ENCODE measurements at places on chromosomes 2 and 18.

- DNase-seq = no peak
Measured at GRCh38 chr2:188439986-188440385, 148.3 kb downstream of the GULP1 start.

DNA sequence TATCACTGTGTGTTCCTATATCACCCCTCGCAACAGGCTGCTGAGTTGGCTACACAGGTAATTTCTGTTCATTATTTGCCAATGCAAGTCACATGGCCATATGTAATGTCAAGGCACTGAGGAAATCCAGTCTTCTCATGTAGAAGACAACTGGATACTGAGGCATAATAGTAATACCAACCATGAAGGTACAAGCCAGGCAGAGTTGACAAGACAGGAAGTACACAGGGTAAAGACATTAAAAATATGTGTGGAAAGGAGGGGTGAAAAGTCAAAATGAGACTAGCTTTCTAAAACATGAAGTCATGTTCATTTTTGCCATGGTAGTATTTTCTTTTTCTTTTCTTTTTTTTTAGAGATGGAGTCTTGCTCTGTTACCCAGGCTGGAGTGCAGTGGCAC lies 17.5 kb upstream of the RNF138 start:
- DNase-seq = no peak

- DNase-seq = no peak
Measured at GRCh38 chr18:24460388-24460787, at the start of gene HRH4. HRH4 (plus strand) TSS chr18:24460637; CDS start chr18:24460729, 92 bp downstream.

- DNase-seq = no peak
Measured at GRCh38 chr18:64972545-64972944, 778.3 kb upstream of the CDH7 start.

DNA sequence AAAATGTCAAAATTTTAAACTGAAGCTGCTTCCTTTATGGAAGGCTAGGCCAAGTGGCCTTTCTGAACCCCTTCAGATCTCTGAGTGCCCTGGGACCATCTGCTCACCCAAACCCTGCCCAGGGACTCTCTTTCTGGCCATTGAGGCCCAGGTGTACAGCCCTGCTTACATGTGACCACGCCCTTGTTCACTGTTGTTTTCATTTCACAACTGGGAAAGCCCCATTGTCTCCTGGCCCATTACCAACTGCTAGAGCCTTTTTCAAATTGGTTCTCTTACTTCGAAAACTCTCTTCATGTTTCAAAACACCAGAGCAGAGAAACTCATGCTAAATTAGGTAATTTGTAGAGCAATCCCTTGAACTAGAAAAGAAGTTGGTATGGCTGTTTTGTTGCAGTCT lies 219.5 kb upstream of the TANK start:
- no peak for DNase-seq

- DNase-seq = peak; percentile 87
Measured at GRCh38 chr2:105746177-105747080, 1.7 kb downstream of the NCK2 start.

- DNase-seq = no peak
Measured at GRCh38 chr2:54624591-54625071, 98.8 kb upstream of the EML6 start.

DNA sequence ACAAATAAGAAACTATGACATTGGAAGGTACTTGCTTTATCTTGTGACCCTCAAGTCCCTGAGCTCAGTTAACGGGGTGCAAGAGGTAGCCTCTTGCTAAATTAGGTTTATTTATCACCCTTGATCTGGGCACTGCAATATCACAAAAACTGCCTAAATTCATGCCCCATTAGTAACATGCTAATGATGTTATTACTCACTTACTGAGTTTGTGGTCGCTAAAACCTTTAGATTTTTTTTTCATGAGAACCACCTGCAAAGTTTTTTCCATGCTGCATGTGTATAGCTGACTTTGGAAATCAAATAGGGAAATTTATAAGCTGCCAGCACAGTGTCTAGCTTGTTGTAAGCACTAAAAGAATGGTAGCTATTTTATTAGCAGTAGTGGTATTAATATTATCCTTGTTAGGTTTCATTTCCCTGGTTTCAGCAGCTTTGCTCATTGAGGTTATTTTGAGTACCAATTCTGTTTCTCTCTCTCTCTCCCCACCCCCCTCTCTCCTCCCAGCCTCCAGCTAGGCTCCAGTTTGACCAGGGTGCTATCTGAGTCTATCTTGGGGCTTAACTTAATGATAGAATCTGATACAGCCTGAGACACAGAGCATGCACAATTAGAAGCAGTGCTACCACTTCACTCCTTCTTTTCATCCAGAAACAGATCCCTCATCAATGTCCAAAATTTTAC lies 88.7 kb upstream of the ATP8B1 start:
- DNase-seq = no peak

GRCh38 chr2:153780241-153780640 lies 91.5 kb upstream of the GALNT13 start:
- DNase-seq = no peak

DNA sequence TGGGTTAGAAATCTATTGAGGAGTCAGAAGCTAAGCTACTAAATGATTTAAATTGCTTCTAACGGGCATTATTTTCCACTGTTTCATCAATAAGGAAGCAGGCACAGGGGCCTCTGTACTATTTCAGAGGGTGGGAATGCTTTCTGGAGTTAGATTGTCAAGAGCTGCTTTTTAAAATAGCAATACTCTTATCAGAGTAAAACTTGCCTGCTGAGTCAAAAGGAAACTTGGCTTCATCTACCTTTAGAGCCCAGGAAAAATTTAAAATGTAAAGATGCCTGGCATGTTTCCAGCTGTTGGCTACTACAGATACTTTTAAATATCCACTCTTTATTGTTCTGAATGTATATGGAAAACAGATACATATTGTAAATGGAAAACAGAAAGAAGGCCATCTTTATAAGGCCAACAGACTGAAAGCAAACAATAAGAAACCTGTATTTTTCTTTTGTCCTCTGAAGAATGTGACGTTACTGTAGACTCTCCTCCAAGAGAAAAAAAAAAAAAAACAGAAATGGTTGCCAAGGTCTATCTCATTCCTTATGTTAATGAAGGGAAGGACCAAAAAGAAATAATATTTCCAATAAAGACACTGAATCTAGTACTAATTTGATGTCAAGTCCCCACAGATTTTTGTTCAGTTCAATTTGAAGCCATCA lies 79.1 kb downstream of the FIGN start:
- DNase-seq = no peak

GRCh38 chr2:170434900-170435621 lies 257.1 kb downstream of the MYO3B start:
- DNase-seq = no peak

DNA sequence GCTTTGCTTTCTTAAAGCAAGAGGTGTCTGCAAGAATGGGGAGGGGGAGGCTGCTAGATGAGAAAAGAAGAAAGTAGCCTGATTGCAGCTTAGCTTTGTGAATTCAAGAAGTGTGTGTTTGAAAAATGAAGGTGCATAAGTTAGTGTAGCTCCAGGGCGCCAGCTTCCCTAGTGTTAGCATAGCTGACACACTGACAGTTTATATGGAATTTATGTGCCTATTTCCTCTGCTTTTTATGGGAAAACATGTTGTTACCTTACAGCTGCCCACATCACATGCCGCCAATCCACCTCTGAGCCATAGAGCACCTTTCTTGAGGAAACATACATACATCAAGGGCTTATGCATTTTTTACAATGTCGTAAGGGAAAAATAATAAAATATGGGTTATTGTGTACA lies 536.4 kb upstream of the PIK3C3 start:
- DNase-seq = no peak

DNA sequence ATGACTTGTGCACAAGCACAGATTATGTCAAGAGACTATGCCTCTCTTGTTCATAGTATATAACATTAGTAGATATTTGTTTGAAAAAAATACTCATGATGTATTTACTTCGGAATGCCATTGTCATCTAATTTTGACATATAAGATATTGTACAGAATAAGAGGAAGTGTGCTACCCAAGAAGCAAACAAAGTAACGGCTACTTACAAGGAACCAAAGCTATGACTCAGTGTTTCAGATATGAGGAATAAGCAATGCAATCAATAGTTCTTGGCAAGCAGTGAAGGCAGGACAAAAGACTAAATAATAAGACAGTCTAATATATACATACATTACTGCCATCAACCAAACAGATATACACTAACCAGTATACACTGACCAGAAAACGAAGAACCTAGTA lies 256.3 kb downstream of the CCDC178 start:
- no peak for DNase-seq

GRCh38 chr2:176388861-176389260 lies 119.6 kb downstream of the MTX2 start:
- no peak for DNase-seq

DNA sequence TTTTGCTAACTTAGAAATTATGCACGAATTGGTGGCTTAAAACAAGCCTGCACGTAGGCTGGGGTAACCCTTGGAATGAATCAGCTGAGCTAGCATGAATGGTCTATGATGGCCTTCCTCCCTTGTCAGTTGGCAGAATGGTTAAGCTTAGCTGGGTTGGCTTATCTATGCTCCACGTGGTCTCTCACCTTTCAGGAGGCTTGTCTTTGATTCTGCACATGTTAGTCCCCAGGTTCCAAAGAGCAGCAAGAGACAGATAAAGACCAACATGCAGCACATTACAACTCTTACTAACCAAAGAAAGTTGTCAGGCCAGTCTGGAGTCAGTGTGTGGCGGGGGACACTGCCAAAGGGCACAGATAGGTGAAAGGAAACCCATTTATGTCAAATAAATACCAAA lies 700.9 kb upstream of the SYT4 start:
- DNase-seq = no peak

DNA sequence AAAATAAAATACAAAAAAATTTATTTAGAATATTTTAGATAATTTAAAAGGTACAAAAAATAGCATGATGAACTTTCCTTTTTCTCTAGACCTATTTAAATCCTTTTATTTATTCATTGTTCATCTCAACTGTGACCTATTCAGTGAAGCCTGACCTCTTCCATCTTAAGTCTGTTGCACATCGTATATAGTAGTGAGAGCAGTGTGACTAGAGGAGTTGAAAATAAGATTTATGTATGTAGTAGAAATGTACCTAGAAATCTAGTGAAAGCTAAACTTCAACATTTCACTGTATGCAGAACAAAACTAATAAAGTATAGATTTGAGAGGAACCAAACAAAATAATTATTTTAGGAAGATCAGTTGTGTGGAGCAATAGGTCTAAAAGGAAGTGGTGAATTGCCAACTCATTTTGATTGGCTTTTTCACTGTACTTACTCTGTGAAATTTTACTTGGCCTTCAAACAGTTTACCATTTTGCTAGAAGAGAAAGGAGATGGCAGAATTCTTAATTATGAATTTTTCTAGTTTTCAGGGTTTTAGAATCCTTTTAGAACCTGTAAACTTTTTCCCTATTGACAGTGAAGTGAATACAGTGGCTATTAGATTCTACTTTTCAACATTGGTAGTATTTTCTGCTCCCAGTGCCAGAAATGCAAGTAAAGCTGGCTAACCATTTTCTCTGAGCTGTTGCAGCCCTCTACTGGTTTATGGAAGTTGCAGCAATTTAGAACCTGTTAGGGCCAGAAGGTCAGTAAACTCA lies 11.0 kb downstream of the ANKRD12 start:
- no peak for DNase-seq

GRCh38 chr2:102387763-102388546 lies 32.4 kb downstream of the IL18R1 start:
- DNase-seq = no peak

- DNase-seq = no peak
Measured at GRCh38 chr2:232113821-232114220, 152.3 kb downstream of the DIS3L2 start.

DNA sequence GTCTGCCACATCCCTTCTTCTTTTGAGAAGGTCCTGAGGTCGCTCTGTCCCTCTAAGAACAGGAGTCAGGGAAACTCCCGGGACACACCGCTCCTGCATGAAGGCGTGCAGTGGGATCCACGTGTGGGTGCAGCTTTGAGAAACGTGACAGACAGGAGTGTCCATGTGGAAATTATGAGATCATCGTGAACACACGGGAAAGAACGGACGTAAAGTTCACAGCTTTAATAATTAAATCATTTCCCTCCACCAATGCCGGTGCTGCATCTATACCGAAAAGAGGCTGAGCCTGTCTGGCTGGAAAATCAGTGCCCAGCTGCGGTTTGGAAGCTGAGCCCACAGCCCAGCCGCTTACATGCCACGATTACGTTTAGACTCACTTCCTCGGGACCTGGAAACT lies 372.4 kb upstream of the SALL3 start:
- peak; percentile 53 for DNase-seq

- DNase-seq = no peak
Measured at GRCh38 chr2:66024391-66024790, 410.5 kb upstream of the MEIS1 start.

- no peak for DNase-seq
Measured at GRCh38 chr2:1421731-1422130, 8.5 kb downstream of the TPO start.

DNA sequence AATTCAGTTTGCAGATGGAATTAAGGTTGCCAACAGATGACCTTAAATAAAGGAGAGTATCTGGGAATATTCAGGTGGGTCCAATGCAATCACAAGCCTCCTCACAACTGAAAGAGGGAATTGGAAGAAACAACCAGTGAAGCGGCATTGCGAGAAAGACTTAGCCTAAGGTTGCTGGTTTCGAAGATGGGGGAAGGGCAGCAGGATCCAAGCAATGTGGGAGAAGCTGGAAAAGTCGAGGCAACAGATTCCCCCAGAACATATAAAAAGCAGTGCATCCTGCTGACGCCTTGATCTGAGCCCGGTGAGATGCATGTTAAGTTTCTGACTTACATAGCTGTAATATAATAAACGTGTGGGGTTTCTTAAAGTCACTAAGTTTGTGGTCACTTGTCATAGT lies 162.5 kb downstream of the NDUFA10 start:
- DNase-seq = no peak

GRCh38 chr18:47912794-47913585 lies 17.5 kb downstream of the SMAD2 start:
- no peak for DNase-seq

- DNase-seq = no peak
Measured at GRCh38 chr2:227855440-227855839, 16.0 kb upstream of the DAW1 start.

DNA sequence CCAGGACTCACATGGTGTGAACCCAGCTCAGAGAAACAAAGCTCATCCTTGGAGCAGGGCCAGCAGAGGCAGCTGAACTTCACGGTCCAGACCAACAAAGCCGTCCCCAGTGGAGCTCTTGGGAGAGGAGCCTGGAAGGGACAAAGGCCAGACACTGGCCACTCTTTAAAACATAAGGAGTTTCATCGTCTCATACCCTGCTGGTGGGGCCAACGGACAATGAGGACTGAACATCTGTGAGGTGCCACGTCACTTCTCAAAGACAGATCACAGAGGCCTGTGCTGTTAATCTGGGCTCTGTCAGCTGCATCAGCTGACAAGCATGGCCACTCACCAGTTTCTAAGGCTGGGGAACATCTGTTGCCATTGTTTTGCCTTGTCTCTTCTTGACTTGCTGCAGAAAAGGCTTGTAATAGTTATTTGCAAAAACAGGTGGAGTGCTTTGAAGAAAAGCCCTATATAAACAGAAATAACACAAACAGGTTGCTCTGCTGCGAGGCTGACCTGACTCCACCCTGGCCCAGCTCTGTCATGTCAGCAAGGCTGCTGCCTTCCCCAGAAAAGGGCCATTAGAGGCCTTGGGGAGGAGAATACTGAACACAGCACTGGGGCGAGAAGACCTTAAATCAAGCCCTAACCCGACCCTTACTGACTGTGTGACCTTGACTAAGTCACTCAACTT lies 68.1 kb upstream of the DAPL1 start:
- DNase-seq = no peak

GRCh38 chr18:4921548-4921947 lies 275.5 kb downstream of the AKAIN1 start:
- DNase-seq = no peak

Measured in cardiac septum (tissue), 1 donor.